ENCODE measurements at places on chromosomes 6 and 20. TPM values are rescaled to one million over a fixed set of nuclear protein-coding genes. Genes with fewer than 3 reads are reported as not detected.

MCM8 gene
- total RNA-seq: 4.5 TPM

CENPB gene
- 58.3 TPM for total RNA-seq

RBM38 gene
- total RNA-seq: 10.6 TPM

DNA sequence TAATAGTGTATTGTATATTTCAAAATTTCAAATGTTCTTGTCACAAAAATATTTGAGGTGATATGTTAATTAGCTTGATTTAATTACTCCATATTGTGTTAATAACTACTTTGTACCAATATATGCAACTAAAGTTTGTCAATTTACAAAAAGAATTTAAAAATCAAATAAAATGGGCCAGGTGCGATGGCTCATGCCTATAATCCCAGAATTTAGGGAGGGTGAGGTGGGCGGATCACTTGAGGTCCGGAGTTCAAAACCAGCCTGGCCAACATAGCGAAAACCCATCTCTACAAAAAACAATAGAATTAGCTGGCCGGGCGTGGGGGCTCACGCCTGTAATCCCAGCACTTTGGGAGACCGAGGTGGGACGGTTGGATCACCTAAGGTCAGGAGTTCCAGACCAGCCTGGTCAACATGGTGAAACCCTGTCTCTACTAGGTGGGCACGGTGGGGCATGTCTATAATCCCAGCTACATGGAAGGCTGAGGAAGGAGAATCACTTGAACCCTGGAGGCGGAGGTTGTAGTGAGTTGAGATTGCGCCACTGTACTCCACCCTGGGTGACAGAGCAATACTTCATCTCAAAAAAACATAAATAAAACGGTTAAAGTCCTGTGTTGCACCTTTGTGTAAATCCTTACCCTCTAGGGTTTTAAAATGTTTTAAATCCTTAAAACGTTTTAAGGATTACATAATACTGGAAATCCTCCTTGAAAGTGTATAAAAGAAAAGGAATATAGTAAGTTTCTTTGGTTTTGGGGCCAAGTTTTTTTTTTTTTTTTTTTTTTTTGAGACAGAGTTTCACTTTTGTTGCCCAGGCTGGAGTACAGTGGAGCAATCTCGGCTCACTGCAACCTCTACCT is 4.0 kb downstream of the HSPA1B start:
- no peak for DNase-seq

DNA sequence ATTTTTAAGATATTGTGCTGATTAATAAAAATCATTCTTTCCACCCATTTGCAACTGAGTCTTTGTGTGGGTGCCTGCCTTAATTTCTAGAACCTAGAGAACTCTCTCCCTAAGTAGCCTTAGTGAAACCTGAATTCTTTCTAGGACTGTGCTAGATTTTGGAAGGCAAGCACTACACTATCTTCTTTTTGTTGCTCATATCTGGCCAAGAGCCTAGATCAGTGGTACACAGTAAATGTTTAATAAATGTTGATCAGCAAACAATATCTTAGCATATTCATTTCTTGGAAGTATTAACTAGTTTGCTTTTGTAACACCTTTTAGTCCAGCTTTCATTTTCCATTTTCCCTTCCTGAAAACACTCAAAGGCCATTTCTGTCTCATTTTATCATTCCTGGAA is 108.5 kb upstream of the CARMIL1 start:
- DNase-seq: no peak

DNA sequence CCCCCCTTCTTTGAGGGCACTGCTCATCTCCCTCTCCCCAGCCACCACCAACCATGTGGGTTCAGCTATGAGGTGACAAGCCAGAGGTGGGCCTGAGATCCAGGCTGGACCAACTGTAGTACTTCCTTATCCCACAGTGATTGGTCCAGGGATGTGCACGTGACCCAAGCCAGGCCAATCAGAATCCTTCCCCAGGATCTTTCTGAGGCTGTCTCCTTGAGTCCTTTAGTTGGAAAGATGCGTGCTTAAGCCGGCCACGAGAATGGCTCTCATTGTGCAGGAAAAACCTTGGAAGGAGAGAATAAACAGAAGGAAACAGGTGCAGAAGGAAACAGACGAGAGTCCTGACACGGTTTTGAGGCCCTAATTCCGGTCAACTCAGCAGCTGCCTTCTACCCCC is 39.2 kb downstream of the ZC3H12D start:
- no peak for DNase-seq
